Activated T-helper 17 cell treated with anti-CD3 and anti-CD28 coated beads, Interleukin-2, amount 50 U/mL, for 72 hours (primary cell): ENCODE measurements at places on chromosomes 2 and 18.

DNA sequence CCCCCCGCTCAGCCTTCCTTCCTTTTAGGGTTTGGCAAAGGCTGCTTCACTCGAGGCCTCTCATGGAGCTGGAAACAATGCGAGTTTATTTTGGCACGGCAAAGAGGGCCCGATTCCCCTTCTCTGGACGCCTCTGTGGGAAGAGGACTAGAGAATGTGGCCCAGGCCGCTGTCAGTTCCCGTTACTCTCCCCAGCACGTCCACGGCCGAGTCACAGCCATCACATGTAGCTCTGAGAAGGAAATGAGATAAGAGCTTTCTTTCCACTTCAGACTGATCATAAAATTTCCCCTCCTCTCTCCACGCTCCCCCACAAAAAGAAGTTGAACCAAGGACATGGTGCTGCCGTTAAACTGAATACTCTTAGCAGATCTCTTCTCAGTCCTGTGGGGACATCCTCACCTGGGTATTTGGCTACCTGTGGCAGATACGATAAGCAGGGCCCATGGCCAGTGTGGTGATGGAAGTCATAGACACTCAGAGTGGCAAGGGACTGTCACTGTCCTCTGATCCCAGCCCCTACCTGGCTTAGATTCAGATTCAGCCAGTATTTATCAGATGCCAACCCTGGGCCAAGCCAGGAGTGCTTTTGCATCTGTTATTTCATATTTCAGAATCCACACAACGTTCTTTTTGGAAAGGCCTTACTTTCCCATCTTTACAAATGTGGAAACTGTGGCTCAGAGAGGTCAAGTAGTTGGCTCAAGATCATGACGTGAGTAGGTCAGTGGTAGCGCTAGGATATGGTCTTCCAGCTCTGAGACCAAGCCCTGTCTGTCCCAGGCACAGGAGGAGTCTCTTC, 101.2 kb downstream of the MCFD2 start:
- no peak for ATAC-seq

- ATAC-seq = no peak
Measured at GRCh38 chr2:97932975-97933662, 62.6 kb downstream of the TMEM131 start.

- ATAC-seq = no peak
Measured at GRCh38 chr18:22309191-22309590, 108.5 kb downstream of the CTAGE1 start.

GRCh38 chr2:232137356-232138147, 176.0 kb downstream of the DIS3L2 start:
- ATAC-seq = no peak

DNA sequence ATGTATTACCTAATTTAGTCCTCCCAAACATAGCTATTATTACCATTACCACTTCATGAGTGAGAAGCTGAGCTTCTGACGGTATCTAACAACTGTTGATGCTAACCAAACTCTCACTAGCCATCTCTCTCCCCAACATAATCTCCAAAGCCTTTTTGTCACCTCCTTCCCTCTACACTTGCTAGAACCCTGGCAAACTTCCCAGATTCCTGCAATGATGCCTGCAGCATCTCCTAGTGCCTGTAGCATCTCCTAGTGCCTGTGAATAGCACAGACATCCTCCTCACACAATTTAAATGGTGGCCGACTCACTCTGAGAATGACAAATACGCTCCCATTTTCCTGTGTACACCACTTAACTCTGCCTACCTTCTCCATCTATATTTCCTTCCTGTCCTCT, 126.7 kb downstream of the STK39 start:
- ATAC-seq = no peak

DNA sequence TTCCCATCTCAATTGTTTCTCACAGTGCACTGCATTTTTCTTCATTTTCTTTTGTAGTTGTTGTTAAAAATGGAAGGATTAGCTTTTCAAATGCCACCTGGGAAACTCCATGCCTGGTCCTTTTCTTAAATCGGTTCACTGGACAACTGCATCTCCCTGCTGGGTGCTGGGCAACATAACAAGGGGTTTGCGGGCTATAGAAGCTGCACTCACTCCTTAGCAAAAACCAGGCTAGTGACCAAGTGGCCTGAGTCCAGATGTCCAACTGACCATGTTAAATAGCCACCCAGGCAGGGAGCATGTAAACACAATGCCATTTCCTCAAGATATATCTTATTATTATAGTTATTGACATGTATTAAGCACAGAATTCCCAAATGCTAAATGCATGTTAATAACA, 264.9 kb downstream of the ICOS start:
- no peak for ATAC-seq
